Choroid plexus epithelial cell (primary cell): ENCODE measurements at places on chromosomes 2 and 18.

DNA sequence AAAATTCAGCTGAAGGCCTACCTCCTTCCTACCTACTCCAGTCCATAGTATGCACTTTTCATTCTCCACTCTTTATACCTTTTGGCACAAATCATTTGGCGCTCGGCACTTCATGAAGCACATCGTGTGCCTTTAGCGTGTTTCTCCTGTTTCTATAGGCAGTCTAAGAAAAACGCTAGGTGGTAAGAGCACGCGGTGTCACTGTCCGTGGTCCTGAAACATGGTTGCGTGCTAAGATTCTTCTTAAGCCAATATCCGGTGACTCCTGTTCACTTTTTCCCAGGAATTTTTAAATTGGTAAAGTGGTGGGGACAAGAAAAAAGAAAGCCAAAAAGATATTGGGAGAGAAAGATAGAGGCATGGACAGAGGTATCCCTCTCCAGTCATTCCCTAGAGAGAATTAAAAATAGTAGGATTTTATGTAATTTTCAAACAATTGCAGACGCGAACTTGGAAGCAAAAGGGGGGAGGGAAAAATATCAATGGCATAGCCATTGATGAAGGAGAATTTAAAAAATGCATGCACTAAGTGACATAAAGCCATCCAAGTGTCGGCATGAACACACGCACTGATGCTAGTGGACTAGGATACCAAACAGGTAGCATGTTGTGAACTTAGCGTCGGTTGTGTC lies 1.4 kb upstream of the CTNNA2 start:
- peak; percentile 30 for DNase-seq

DNA sequence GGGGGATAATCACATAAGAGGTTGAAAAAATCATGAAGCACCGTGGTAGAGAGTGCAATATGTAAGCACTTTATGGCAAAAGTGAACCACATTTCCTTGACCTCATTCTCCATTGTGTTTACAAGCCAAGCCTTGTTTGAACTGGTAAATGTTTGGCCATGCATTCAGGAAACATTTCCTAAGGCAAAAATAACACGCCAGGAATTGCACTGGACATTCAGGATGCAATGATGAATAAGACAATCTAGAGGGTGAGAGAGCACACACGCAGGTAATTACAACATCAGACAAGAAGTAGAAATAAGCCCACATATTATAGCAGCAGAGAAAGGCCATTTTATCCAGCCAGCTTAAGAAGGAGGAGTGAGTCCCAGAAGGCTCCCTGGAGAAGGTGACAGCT lies 218.0 kb upstream of the OSR1 start:
- DNase-seq: no peak

- no peak for DNase-seq
These were observed 16.8 kb upstream of the NEUROD1 start for GRCh38 chr2:181697126-181697525.

DNA sequence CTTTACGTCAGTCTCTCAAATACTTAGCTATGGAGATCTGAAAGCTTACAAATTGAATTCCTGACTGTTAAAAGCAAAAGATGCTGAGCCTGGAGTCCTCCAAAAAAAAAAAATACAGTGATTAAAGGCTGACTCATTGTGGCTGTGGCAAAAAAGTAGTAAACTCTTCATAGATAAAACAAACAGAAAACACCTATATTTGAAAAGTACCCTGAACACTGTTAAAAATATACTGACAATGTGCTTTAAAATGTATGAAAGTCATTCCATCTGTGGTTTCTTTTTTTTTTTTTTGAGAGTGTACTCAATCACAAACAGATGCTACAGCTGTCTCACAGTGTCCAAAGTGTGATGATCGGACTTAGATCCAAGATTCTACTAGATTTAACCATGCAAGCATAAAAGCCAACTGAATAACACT lies 267.6 kb upstream of the CYP26B1 start:
- DNase-seq: peak; percentile 45

- DNase-seq: no peak
These were observed 170.8 kb downstream of the INO80D start for GRCh38 chr2:205915130-205915524.

GRCh38 chr2:21676041-21676440 lies 552.3 kb downstream of the TDRD15 start:
- DNase-seq: no peak

GRCh38 chr2:24512831-24513230 lies 21.8 kb downstream of the NCOA1 start:
- peak; percentile 23 for DNase-seq

DNA sequence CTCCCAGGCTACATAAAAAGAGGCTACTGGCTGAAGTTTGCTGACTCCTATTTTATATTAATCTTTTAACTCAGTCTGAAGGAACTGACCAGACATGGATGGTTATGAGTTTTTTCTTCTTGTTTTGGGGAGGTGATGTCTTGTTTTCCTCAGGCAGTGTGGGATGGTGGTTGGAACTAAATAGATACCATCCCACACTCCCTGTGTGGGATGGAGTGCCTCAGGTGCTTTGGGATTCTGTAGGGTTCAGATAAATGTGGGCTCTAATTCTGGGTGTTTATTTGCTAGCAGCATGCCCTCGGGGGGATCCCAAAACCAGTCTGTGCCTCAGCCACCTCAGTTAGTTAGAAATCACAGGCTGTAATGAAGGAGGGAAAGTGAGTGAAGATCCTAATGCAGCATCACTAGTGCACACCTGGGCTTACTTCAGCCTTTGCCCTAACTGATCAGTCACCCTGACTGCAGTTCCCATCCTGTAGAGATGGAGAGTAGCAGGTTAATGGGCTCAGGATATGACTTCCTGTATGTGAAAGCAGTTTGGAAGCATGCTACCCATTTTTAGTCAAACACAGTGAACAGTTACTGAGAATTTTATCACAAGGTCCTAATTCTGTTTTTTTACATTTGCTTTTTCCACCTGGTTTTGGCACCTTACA lies 132.2 kb downstream of the SPTBN1 start:
- DNase-seq: no peak

- DNase-seq: no peak
These were observed 21.6 kb downstream of the TSN start for GRCh38 chr2:121776885-121777698.

- DNase-seq: no peak
These were observed 235.8 kb downstream of the TCF4 start for GRCh38 chr18:55351980-55352714.

DNA sequence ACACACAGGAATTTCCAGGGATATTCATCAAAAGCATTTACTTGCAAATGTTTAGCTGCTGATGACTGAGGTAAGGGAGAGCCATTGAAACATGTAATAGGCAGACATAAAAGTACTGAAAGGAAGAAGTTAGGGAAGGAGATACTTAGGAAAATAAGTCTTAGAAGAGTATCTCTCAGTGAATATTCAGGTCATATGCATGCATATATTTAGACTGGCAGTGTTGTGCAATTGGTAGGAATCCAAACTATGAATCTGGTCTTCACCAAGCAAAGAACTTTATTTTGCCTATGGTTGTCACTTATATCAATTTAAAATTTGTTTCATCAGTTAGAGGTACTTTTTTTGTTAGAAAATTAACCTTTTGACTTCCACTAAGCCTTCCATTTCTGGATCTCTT lies 1490.7 kb downstream of the SUCLG1 start:
- DNase-seq: peak; percentile 75

DNA sequence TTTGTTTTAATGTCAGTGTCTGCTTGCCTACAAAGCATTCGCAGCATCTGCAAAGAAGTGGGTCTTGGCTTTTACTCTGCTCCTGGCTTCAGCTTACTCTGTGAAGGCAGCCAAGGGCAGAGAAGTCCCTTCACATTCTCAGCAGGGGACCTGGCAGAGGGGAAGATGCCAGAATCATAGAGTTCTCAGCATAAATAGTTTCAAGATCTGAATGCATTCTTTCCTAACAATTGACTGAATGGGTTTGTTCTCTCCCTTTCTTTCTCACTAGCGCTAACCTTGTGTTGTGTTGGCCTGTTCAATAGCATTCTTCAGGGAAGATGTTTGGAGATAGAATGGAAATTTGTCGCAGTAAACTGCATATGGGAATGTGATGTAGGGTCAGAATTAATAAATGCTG lies 106.9 kb downstream of the FARSB start:
- peak; percentile 62 for DNase-seq

DNA sequence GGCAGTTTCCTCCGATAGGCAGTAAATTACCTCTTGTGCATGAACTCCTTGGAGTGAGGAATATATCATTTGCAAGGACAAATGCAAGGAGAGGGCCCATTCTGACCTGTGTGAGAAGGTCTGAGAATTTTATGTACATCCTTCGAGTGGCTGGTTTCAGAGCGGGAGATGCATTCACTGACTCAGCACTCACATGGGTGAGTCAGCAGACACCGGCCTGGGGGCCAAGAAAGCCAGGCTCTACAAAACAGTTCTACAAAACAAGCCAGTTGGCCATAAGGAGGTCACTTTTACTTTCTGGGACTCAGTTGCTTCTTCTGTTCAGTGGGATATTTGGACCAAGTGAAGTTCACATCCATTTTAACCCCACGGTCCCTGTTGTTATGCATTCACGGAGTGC lies 35.3 kb downstream of the CYP26B1 start:
- DNase-seq: peak; percentile 61

DNA sequence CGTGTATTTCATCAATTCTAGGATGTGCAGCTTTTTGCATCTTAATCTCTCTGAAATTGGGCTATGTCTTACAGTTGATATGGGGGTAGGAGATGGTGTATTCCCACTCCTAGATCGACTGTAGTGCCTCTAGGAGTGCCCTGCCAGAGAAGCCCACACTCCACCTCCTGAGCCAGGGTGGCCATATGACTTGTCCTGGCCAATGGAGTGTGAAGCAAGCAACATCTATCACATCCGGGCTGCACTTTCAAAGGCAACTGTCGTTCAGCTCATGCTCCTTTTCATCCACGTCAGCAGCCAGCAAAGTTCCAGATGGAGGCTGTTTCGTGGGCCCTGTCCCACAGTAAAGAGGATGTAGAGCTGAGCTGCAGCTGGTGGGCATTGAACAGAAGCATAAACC lies 149.4 kb upstream of the SLC1A4 start:
- DNase-seq: no peak

GRCh38 chr18:28716338-28716737 lies 539.4 kb upstream of the CDH2 start:
- no peak for DNase-seq

- DNase-seq: peak; percentile 72
These were observed 53.3 kb downstream of the ZNF236 start for GRCh38 chr18:76875390-76876325.

DNA sequence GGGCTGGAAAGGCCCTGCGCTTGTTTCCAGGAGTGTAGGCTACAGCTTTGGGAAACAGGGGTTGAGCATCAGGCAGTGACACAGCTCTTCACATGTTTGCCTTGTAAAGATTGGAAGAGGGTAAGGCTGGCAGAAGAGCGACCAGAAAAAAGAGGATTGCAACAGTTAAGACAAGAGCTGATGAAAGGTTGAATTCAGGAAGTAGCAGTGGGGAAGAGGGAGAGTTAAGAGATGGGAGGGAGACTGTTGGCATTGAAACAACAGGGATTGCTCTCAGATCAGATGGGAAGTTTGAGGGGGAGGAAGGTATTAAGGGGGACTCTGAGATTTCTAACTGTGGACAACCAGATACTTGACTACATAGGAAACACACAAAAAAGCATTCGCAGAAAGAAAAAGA lies 96.9 kb downstream of the CTAGE1 start:
- no peak for DNase-seq

GRCh38 chr18:44805176-44805575 lies 124.5 kb downstream of the SETBP1 start:
- no peak for DNase-seq

GRCh38 chr2:23375448-23375847 lies 9.5 kb upstream of the KLHL29 start:
- peak; percentile 51 for DNase-seq

DNA sequence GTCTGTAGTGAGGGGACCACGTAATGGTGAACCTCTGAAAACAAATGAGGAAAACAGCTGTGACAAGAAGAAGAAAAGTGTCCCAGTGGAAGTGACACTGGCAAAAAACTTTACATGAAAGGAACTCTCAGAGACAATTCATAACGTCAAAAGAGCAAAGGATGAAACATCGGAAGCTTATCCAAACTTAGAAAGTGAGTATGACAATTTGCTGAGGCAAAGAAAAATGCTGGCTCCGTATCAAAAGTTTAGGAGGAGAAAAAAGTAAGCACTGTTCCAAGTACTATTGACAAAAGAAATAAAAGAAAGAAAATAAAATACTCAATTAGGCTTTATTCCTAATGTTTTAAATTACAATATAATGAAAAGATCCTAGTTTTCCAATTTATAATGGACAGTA lies 91.3 kb downstream of the NOL10 start:
- DNase-seq: no peak

DNA sequence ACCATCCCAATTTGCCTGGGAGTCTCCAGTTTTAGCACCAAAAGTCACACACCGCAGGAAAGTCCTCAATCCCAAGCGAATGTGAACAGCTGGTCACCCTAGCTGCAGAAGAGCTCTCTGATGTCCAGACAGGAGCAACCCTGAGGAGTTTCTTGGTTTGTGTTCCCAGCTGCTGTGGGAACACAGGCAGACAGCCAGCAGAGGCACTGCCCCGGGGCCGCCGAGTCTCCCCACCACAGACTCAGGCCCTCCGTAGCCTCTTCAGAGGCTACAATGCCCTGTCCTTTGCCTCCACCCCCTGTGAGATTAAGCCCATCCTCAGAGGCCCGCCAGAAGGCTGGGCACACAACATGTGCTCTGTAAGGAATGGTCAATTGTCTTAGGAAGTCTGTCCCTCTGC lies 111.5 kb downstream of the TTC32 start:
- DNase-seq: no peak

DNA sequence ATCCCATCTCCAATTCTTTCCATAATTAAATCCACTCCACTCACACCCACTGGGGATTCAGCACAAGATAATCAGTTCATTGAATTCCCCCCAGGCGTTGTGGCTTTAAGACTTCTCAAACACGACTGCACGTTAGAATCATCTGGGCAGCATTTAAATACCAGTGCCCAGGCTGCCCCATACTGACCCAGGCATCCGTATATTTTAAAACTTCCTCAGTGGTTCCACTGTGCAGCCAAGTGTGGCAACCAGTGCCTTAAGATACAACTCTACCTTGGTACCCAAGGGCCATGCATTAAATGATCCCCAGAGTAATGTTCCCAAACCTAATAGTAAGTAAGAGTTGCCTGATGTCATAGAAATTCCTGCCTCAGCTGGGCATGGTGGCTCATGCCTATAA lies 54.3 kb upstream of the BZW1 start:
- no peak for DNase-seq

- peak; percentile 73 for DNase-seq
These were observed 174.0 kb downstream of the SMAD2 start for GRCh38 chr18:47756364-47757016.

- no peak for DNase-seq
These were observed 65.5 kb downstream of the BIN1 start for GRCh38 chr2:127041259-127041970.

- no peak for DNase-seq
These were observed 9.9 kb downstream of the NABP1 start for GRCh38 chr2:191687867-191688266.

GRCh38 chr2:57190007-57190406 lies 856.6 kb upstream of the VRK2 start:
- no peak for DNase-seq
